ENCODE measurements at places on chromosomes 11 and 22. TPM values are rescaled to one million over a fixed set of nuclear protein-coding genes. Genes with fewer than 3 reads are reported as not detected.

Gene CDC42EP2
- total RNA-seq, result 6.5 TPM

Gene IFITM10
- total RNA-seq, result 6.1 TPM

DNA sequence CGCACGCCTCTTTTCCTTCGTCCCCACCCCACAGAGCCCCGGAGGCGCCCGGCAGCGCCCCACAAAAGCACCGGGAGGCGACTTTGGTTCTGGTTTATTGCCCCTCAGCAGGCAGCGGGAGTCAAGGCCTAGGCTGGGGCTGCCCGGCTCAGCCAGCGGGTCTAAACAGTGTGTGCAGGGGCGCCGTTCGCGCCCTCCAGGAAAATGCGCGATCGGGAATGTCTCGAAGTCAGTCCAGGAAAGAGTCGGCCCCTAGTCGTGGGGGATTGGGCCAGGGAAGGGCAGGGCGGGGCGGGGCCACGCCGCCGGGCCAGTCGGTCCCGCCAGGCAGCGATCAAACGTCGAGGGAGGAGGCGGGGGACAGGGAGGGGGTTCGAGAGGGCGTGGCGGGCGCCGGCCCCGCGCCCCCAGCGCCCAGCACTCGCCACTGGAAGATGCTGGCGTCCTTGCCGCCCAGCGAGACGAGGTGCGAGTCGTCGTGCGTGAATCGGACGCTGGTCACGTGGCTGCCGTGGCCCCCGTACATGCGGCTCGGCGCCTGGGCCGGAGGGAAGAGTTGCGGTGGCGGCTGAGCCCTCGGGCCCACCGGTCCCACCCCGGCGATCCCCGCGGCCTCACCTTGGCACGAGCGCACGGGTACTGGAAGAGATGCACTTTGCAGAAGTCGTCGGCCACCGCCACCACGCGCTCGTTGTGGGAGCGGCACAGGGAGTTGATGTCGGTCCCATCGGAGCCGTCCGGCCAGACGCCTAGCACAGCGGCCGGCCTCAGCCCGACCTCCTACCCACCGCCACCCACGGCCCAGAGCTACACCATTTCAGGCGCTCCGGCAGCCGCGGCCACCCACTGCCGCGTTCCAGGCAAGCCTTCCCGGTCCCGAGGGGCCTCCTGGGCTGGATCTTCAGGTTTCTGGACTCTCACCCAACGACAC is 741 bp upstream of the MTA2 start:
- peak; percentile 85 for DNase-seq

- no peak for DNase-seq
Observed at GRCh38 chr22:50121202-50121740, 31.5 kb downstream of the MOV10L1 start.

Gene INPP5J
- 4.4 TPM for total RNA-seq

Gene CNGA4
- total RNA-seq, result not detected

GRCh38 chr22:23622634-23623033 is 9.5 kb downstream of the DRICH1 start:
- no peak for DNase-seq
